CD8-positive, alpha-beta T cell (primary cell): ENCODE measurements at places on chromosomes 16 and 17.

- DNase-seq: no peak
Measured at GRCh38 chr17:40064971-40065768, 2.4 kb downstream of the THRA start.

DNA sequence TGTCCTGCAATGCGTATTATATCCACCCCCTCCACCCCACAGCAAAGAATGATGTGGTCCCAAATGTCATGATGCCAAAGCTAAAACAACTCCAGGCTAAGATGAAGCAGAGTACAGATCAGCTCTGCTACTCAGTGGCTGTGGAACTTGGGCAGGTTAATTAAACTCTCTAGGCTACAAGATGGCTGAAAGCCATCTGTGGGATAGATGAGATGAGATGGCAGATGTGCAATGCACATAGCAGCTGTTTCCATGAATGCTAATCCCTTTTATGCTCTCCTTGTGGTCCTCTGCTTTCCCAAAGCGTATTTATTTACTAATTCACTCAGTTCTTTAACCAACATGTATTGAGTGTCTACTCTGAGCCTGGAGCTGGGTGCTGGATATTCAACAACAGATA lies 114.4 kb downstream of the GRIN2A start:
- DNase-seq: no peak

GRCh38 chr16:66308096-66308495 lies 58.4 kb upstream of the CDH5 start:
- DNase-seq: no peak

GRCh38 chr16:59336136-59336695 lies 602.1 kb upstream of the GOT2 start:
- DNase-seq: no peak

- peak; percentile 79 for DNase-seq
Measured at GRCh38 chr16:27464626-27465482, 62.9 kb downstream of the IL21R start.

DNA sequence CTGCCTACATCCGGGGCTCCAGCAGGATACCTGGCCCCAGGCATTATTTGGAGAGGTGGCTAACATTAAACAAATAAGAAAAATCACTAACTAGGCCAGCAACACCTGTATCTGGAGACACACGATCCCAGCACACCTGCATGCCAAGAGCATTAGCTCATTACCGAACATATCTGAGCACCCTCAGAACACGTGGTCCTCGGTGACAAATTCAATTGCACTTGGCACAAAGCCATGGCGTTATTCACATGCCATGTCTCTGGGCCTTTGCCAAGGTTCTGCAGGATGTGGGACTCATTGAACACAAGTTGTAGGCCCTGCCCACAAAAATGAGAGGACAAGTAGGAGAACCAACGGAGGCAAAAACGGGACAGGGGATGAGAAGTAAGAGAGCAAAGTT lies 552.3 kb downstream of the TOX3 start:
- no peak for DNase-seq

DNA sequence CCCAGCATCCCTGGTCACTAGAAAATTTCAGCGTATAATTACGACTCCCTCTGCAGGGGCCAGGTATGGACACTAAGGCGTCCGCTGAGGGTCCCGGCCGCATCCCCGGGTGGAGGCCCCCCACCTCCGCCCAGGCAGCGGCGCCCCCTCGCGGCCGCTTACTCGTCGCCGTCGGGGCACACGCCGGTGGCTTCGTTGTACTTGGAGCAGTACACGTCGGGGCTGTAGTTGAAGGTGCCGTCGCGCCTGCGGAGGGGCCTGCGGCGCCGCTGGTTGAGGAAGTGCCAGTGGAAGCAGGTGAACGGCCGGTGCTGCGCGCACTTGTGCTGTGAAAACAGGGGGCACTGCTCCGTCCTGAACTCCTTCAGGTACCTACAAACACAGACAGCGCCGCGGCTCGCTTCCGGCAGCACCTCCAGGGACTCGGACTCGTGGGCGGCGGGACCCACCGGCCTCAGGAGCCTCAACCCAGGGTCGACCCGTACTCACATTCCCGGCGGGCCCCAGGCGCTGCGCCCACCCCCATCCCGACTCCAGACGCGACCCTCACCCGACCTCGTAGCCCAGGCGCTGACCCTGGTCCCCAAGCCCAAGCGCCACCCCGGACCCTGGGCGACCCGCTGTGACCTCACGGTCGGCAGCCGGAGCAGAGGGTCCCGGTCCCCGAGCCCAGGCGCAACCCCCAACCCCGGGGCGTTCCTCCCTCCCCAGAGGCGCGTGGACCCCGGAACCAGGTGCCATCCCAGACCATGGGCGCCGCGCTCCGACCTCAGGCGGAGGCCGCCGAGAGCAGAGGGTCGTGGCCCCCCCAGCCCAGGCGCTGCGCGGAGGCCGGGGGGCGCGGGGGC lies 596 bp downstream of the UNKL start:
- peak; percentile 80 for DNase-seq

DNA sequence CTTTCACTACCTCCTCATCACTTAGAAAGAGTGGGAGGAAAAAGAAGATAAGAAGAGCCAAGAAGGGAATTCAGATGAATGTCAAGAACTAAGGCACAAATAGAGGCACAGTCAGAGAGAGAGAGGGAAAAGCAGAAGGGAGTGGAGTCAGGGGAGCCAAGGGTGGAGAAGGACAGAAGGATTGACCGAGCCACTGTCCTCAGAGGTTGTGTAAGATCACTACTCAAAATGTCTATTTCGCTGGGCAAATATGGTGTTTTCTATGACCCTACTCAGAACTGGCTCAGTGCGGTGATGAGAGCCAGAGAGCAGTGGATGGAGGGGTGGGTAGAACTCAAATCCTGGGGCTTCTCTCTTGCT lies 139.2 kb upstream of the HS3ST2 start:
- DNase-seq: no peak

- peak; percentile 40 for DNase-seq
Measured at GRCh38 chr17:20234276-20234675, 225.1 kb downstream of the SPECC1 start.

DNA sequence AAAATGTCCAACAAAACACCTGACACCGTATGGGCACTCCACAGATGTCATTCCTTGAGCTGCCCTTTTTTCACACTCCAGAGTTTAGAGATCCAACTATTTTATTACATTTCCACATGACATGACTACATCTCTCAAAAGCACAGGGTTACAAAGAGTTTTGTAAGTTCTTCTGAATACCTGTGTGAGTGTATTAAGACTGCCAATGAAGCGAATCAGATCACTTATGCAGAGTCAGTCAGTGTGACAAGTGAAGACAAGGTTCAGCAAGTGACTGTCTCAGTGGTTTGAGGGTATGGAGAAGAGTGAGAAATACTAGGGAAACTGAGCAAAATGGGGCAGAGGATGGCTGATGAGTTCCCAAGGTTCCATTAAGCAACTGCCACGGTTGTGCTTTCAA lies 8.4 kb downstream of the SDR42E1 start:
- no peak for DNase-seq

- no peak for DNase-seq
Measured at GRCh38 chr17:27783440-27784350, 16.6 kb downstream of the NOS2 start.

- no peak for DNase-seq
Measured at GRCh38 chr17:28634206-28634865, 10.6 kb downstream of the BLTP2 start.

DNA sequence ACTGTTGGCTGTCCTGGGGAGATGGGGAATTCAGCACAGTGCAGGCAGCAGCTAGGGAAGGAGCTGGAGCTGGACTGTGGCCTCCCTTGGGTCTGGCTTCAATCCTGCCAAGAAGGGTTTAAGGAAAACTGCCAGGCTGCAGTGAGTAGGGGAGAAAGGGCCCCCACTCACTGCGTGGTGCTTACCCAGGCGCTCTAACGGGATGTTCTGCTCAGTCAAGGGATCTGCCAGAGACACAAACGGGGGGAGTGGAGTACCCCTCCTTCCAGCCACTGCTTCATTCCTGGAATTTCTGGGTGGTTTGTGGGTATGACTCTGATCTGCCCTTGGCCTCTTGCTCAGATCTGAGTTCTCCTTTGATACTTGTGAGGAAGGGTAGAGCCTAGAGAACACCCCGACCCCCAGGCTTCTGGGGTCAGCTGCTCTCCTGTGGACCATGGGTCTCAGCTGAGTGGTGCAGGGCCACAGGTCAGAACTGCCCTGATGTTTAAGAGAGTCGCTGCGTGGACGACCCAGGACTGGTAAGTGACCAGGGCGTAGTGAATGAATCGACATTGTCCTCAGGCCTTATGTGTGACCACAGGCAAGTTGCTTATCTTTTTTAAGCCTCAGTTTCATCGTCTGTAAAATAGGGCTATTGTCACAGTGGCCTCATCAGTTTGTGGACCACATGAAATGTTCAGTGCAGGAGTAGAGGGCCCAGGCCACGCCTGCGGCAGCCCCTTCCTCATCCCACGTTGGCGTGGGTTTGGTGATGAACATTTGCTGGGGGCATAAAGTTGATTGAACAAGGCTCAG lies 9.6 kb downstream of the CRISPLD2 start:
- no peak for DNase-seq

DNA sequence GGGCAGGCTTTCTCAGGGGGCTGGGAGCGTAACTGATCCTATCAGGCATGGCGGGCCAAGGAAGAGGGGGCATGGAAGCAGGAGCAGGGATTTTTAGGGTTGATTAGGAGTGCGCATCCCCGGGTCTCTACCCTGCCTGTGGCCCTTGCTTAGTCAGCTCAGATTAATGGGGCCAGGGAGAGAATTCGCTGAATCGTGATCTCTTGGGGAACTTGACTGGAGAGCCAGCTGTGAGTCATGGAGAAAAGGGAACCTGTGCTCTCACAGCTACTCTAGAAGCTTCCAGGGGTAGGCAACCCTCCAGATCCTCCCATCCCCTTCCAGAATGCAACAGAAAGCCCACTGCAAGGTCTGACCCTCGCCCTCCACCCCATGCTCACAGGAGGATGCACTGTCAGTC lies 3.6 kb downstream of the FOXN1 start:
- peak; percentile 9 for DNase-seq

GRCh38 chr17:57373756-57374155 lies 117.4 kb downstream of the MSI2 start:
- no peak for DNase-seq

DNA sequence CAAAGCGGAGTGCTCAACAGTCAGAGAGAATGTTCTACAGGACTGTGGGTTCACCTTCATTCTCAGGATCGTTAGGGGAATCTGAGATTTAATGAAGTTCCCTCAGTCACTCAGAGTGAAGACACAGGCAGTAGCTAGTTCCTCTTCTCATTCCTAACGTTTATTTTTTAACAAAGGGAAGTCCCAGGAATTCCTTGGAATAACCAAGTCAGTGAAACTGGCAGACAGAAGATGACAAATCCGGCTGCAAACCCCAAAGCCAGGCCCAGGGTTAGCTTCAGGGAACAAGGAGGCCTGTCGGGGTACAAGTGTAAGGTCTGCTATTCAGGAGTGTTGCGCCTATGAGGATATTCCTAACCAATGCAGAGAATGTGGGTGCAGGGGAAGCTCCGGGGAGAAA lies 42.0 kb downstream of the COTL1 start:
- no peak for DNase-seq

DNA sequence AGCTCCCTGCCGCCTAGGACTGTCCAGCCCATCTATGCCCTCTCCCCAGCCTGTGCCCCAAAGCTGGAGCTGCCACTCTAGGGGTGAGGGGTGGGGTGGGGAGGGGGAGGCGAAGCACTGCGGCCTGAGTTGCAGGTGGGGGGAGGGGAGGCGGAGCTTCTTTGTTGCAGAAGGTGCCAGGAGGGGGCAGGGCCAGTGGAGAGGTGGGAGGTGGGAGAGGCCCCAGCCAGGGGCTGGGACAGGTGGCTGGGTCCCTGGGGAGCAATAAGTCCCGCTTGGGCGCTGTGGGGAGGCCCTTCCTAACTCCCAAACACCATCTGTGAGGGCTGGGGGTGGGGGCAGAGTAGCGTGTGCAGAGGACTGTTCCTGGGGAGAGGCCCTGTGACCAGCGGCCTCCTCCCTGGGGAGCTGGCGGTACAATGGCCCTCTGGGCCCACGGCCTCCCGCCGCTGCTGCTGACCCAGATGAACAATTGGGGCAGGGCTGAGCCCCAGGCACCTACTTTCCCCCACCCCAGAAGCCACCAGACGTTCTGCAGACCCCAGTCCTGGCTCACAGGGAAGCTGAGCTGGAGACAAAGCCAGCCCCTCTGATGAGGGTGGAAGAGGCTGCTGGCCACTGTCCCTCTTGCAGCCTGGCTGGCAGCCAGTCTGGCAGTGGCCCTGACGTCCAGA lies 2.2 kb upstream of the NTN3 start:
- DNase-seq: no peak

GRCh38 chr17:3723188-3723555 lies 531 bp upstream of the HASPIN start:
- no peak for DNase-seq

- DNase-seq: no peak
Measured at GRCh38 chr16:50396761-50397535, 28.2 kb upstream of the BRD7 start.

GRCh38 chr16:54447576-54448440 lies 161.2 kb upstream of the IRX3 start:
- DNase-seq: no peak

DNA sequence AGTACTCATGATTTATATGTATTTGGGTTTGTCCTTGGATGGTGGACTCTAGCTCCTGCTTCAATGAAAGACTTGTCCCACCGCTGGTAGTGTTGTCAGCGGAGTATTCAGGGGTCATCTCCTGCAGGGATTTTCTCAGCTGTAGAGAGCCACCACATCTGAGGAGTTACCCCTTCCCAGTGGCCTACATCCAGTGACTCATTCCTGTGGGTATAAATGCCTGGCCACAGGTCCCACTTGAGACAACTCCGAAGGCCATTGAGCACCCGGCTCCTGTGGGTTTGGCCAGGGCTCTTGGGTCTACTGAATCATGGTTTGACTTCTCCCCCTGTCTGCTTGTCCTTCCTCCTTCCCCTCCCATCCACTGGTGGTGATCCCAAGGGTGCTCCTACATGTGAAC lies 34.6 kb upstream of the WSB1 start:
- DNase-seq: no peak

- DNase-seq: no peak
Measured at GRCh38 chr17:50637829-50638605, 3.3 kb downstream of the ABCC3 start.

DNA sequence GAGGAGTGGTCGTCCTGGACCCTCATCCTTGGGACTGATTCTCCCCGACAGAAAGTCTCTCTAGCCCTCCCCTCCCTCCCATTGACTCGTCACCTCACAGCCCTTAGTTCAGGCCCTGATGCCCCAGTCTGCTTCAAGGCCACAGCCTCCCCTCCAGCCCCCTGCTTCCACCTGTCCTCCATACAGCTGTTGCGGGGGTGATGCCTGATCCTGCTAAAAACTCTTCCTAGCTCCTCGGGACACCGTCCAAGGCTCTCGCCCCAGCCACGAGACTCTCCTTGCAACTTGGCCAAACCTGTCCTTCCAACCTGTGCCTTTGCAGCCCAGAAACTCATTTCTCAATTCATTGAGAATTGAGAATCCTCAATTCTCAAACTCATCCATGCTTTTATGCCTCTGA lies 6.8 kb downstream of the STAC2 start:
- no peak for DNase-seq

DNA sequence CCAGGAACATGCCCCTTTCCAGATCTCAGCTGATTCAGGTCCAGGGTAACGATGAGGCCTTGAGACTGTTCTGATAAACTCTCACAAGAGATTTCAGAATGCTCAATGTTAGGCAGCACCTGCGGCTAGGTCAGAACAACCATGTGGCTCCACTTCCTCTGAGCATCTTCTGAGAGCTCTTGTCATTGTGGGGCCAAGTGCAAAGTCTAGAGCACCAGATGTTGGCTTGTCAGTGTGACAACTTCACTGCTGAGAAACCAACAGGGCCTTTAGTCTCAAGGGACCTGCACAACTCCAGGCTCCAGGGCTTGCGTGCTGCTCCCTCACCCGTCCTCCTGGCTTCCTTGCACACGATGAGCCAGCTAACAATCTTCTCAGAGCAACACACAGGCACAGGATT lies 29.0 kb downstream of the FCSK start:
- DNase-seq: no peak
